ENCODE measurements at places on chromosomes 2 and 18. TPM values are rescaled to one million over a fixed set of nuclear protein-coding genes. Genes with fewer than 3 reads are reported as not detected.

Gene AKAIN1
- polyA plus RNA-seq: not detected

Gene TSPYL6
- not detected for polyA plus RNA-seq

Gene ABCG8
- not detected for polyA plus RNA-seq

Gene CXCR2
- polyA plus RNA-seq: 0.40 TPM

Gene TMEFF2
- polyA plus RNA-seq: not detected
